ENCODE measurements at places on chromosomes 13 and 19.

- DNase-seq = no peak
Observed at GRCh38 chr13:29294821-29295220, 300.7 kb downstream of the SLC7A1 start.

DNA sequence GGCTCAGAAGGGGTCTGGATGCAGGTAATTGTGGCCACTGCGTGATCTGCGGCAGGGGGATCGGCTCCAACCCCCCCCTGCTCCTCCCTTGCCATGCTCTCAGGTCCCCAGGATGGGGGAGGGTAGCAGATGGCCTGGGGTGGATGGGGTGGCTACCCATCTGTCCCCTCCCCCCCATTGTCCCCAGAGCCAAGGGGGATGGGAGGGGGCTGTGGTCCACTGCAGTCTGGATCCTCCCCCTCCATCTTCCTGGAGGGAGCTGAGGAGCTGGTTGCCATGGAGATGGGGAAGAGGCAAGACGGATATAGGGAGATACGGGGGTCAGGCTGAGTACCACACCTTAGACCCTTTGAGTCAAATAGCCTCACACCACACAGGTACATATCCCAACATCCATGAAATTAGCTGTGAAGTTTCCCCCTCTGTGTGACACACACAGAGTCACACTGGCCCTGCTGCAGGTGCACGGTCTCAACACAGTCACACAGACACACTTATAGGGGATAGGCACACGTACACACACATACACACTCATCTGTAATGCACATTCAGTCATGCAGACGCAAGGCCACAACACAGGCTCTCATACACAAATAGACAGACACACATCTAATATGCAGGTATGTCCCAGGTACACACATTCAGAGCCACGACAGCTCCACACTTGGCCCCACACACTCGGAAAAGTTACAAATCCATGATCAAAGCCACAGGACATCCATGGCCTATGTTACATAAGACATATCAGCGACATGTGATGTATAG, 1.8 kb upstream of the NOVA2 start:
- no peak for DNase-seq

- no peak for DNase-seq
Observed at GRCh38 chr13:21059641-21060337, 1.6 kb downstream of the LATS2 start.

GRCh38 chr19:40217934-40218890, at the start of gene TTC9B:
TSS of gene TTC9B (minus strand) at chr19:40218384. CDS start at chr19:40218381, 3 bp downstream.
- no peak for DNase-seq

GRCh38 chr19:22619932-22620331, 14.2 kb upstream of the ZNF492 start:
- DNase-seq = no peak

DNA sequence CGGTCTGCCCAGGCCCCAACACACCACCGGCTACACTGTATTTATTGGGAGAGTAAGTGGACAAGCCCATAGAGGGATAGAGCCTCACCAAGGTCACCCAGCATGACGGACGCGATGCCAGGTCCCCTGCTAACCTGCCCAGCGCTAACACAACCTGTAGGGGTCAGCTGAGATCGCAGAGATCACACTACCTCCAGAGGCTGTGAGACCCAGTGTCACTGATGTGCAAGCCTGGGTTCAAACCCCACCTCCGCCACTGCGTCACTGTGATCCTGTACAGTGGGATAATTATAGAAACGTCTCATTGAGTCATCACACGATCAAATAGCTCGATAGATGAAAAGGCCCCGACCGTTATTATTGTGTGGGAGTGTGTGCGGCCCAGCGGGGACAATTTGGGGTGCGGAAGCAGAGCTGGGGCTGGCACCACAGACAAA, 10.6 kb upstream of the TLE2 start:
- DNase-seq = no peak

DNA sequence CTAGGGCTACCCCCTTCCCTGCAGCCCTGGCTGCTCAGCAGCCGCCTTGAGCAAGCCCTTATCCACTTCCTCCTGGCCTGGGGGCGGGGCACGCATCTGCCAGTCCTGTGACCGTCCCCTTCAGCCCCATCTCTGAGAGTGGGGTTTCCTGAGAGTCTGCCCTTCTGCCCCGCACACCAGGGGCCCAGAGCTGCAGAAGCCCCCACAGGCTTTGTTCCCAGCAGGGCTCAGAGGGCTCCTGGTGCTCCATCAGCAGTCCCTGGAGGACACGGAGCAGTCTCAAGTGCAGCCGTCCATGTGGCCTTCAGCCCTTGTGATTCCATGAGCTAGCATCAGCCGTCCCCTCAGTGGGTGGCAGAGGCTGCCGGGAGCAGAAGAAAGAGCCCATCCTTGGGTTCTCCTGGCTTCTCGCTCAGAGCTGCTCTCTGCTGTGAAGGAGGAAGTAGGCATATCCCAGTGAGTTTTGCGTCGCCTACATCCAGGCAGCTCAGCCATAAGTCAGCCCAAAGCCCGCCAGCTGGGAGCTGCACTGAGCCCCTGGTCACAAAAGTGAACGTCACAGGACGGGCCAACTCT, 16.3 kb downstream of the MYO9B start:
- peak; percentile 68 for DNase-seq

GRCh38 chr13:28532388-28533124, 37.6 kb upstream of the FLT1 start:
- peak; percentile 30 for DNase-seq

DNA sequence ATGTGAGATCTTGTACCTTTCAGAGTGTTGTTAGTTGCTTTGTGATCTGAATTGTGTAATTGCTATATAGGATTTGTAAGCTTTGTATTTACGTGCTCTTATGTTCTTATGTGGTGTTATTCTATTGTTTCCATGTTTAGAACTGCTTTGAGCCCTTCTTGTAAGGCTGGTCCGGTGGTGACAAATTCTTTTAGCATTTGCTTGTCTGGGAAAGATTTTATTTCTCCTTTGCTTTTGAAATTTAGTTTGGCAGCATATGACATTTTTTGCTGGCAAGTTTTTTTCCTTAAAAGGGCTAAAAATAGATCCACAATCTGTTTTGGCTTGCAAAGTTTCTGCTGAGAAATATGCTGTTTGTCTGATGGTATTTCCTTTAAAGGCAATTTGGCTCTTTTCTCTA, 1089.2 kb upstream of the PCDH9 start:
- no peak for DNase-seq

DNA sequence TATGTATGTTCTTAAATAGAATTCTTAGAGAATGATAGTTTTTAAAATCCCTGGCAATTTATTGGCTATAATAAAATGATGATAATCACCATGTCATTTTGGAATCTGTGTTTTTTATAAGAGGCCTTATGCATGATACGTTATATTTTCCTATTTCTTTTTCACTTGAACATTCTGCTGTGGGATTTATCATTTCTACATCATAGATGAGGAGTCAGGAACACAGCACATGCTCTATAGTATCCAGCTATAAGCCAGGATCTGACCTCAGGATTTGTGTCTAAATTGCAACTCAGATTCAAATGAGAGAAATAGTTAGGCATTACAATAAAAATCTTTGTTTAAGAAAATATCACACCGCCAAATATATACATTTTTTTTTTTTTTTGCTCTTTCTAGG, 928.0 kb downstream of the EFNB2 start:
- no peak for DNase-seq

- no peak for DNase-seq
Observed at GRCh38 chr13:105773241-105773640, 762.2 kb downstream of the EFNB2 start.

DNA sequence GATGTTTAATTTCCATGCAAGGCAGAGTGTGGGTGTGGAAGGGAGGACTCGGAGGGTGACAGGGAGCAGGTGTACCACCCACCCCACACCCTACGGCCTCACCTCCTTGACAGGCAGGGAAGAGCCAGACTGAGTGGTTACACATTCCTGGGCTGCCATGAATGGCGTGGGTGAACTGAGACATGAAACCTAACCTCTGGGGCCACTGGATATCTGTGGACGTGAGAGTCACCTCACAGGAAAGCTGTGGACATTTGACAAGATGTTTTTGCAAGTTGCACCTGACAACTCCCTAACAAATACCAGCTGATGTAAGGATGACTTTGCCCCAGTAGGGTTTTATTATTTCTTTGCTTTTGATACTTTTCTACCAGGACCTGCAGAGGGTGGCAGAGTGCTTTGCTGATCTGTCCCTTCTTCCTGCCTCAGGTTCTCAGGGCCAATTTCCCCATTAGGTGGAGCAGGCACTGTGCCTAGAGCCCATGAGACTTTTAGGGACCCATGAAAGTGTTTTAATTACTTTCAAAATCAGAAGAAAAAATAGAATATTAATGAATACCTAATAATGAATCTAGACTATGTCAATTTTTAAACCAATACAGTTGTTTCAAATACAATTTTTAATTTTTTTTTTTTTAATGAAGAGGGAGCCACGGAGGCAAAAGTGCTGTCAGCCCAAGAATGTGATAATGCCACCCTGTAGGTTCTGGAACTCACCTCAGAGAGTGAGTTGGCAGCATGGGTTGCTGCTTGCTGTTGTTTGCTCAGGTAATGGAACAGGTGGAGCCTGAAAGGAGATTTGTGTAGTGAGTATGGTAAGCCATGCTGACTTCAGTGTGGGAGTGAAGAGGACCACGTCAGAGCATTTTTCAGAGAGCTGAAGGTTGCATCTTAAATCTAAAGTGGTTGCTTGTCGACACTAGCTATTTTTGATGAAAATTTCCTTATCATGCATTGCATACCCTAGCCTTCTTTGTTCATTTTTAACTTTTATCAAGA, 58.0 kb upstream of the CYSLTR2 start:
- peak; percentile 57 for DNase-seq

- no peak for DNase-seq
Observed at GRCh38 chr19:44202470-44202869, 9.9 kb upstream of the ZNF227 start.

DNA sequence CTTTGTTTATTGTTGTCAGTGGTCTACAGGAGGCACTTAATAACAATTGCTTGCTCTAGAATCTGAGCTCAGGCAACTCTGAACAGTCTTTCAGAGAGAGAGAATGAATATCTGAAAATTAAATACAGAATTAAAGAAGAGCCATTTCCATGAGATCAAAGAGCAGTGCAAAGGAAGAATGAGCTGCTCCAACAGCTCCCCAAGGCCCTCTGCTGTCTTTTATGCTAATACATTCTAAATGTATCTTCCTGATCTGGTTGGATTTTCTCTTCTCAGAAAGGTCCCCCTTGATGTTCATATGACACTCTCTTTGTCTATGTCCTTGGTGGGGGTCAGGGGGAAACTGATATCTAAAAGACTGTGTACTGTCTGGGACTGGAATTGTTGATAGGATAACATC, 1029.6 kb downstream of the PCDH9 start:
- DNase-seq = no peak

- peak; percentile 62 for DNase-seq
Observed at GRCh38 chr19:42199440-42200115, 17.9 kb downstream of the DEDD2 start.

GRCh38 chr13:60080850-60081249, 82.9 kb downstream of the DIAPH3 start:
- DNase-seq = no peak

DNA sequence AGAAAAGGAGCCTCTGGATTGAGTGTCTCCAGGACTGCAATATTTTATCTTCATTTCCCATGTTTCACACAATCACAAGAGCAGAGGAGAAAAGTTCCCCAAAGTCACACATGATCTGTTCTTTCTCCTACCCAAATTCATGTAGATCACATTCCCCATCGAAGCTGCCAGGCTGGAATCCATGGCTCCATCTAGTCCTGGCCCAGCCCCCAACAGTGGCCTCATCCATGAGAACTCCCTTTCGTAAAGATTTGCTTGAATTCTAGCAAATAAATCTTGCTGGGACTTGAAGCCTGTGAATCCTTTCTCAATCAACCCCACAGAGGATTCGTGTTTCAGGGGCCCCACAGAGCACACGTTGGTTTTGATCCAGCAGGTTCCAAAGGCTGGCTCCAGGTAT, 109.5 kb downstream of the COL4A1 start:
- no peak for DNase-seq

GRCh38 chr19:49151267-49152118, 3.7 kb downstream of the HRC start:
- DNase-seq = peak; percentile 97

DNA sequence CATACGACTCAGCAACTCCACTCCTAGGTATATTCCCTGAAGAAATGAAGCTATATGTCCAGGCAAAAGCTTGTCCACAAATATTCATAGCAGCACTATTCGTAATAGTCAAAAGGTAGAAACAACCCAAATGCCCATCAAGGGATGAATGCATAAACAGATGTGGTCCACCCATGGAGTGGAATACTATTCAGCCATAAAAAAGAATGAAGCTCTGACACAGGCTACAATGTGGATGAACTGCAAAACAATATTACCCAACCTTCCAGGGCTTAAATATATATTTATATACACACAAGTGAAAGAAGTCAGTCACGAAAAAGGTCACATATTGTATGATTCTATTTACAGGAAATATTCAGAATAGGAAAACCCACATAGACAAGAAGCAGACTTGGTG, 19.7 kb downstream of the RFX2 start:
- no peak for DNase-seq

DNA sequence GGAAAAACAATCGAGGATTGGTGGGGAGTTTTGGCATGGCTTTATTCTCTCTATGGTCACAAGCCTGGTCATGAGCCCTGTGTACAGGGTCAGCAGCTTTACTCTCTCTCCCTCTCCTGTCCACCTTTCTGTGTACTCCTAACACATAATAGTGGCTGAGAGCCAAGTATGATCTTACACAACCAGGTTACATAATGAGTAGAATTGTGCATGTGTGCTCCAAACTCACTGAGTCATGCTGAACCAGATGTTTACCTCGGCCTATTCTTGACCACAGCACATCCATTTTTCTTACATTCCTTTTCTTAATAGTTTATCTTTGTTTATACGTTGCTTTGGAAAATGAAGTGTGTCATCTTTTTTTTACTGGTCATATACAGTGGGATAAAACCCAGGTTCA, 53.1 kb downstream of the ZNF254 start:
- no peak for DNase-seq

GRCh38 chr13:91359631-91360030, 12.1 kb downstream of the MIR17HG start:
- DNase-seq = no peak

DNA sequence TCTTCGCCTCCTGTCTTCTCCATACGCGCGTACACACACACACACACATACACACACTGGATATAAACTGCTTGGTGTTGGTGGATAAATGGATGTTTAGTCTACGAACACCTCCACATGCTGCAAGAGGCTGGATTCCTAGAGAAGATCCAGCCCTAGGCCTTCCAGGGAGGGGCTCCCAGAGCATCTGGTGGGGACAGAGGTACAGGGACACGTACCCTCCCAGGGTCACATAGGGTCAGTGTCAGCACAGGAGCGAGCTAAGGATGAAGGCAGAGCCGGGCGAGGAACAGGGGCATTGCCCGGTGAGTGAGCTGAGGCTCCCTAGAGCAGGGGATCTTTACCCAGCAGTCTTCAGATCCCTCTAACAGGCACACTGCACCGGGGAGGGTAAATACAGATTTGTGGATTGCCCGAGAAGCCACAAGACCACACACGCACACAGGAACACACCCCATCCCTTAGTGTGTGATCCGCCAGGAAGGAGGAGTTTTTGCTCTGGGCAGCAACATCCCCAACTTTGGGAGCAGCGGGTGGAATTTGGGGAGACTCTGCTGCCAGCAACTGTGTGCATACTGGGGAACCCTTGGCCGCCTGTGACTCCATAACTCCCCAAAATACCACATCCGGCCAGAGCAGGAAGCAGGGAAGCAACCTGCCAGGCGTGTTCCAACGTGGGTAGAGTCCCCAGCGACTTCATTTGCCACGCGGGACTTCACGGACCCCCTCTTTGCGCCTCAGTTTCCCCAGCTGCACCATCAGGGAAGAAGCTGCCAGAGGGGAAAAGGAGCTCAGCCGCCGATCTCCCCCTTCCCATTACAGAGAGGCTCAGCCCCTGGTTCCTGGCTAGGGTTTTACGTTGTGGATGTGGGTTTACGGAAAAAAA, 5.8 kb upstream of the TLE2 start:
- DNase-seq = peak; percentile 53

All from left colon (tissue), 2 donors.